ENCODE measurements at places on chromosomes 7 and 10.

DNA sequence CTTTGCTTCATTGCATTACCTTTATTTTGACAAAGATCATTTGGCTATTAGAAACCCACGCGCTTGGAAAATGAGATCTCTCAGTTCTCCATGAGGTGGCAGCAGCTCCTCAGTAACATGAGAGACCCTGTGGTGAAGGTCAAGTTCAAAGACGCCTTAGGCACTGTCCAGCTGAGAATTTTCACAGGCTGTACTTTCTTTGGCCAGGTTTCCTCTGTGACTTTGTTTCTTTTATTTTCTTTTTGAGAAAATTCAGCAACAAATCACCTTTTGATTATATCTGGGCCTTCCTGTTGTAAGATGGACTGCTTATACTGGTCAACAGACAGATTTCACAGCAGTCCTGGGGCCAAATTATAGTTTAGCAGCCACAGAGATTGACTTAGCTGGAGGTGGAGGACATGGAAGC is 54.5 kb downstream of the RAB18 start:
- peak; percentile 46 for DNase-seq

GRCh38 chr7:139384611-139385010 is 24.9 kb downstream of the LUC7L2 start:
- no peak for DNase-seq

DNA sequence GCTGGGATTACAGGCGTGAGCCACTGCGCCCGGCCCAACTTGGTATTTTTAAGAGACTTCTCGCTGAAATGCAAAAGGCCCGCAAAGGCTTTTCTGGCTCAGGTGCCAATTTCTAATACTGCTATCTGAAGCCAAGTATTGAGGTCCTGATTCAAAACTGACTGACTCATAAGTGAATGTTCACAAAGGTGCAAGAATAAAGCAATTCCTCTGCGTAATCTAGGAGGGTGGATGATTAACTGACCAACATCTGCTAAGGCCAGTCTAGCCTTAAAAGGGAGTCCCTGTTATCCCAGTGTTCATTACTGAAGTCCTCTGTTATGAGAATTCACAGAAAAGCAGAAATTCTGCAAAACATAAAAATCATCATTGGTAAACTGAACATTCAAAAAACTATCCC is 111.4 kb downstream of the SRPK2 start:
- DNase-seq: no peak

GRCh38 chr10:97701438-97702069 is 12.0 kb upstream of the MARVELD1 start:
- no peak for DNase-seq

GRCh38 chr7:134780166-134780828 is 863 bp downstream of the CALD1 start:
- DNase-seq: no peak

- no peak for DNase-seq
These were observed 357.2 kb downstream of the LRMDA start for GRCh38 chr10:75788394-75789205.

DNA sequence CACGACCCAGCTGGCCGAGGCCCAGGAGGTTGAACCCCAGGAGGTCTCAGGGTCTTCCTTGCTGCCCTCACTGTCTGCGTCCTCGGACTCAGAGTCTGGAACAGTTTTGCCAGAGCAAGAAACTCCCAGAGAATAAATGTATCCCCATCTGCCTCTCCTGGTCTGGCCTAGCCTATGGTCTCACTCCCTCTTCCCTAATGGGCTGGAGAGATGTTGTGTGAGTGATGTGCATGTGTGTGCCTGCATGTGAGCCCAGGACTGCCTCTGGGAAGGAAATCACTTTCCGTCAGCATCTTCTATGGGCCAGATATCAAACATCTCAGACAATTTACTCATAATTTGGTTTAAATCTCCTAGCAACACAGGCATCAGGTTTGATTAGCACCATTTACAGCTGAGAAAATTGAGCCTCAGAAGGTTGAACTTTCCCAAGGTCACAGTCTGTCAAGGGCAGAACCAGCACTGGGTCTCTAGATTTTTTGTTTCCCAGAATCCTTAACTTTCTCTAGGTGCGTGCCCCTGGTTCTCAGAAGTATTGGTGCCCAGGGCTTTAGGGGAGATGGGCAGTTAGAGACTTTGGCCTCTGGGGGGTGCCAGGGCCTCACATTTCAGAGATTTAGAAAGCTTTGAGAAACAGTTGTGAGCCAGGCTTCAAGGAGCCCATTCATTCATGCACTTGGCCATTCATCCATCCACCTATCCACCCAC is 4.9 kb downstream of the TMEM270 start:
- no peak for DNase-seq

DNA sequence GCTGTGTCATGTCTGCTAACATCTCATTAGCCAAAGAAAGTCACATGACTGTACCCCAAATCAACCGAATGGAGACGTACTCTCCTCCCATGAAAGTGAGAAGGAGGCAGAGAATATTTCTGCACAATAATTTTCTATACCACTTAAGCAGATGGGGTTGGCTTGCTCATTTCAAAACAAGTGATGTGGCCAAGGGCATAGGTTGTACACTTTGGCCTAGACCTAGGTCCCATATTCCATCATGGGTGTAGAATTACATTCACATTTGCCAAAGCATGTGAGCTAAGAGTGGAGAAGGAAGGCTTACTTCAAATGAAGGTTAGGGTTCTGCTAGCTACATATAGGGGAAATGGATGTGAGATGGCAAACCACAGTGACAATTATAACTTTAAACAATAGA is 83.0 kb downstream of the ZNF365 start:
- no peak for DNase-seq

DNA sequence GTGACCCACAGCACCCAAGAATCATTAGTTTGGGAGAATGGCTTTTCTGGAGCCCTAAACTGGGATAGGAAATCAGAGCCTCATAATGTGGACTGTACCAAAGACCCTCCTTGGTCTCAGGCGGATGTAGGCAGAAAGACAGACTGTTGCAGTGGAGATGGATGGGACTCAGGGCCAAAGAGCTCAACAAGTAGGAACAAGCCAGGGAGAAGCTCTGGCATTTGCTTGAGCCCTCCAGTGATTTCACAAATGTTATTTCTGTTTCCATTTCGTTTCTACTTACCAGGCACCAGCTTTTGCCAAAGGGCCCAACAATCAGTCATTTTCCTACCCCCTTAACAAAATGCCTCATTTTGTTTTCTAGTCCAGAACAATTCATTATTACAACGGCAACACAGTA is 762.7 kb downstream of the KCNMA1 start:
- no peak for DNase-seq

DNA sequence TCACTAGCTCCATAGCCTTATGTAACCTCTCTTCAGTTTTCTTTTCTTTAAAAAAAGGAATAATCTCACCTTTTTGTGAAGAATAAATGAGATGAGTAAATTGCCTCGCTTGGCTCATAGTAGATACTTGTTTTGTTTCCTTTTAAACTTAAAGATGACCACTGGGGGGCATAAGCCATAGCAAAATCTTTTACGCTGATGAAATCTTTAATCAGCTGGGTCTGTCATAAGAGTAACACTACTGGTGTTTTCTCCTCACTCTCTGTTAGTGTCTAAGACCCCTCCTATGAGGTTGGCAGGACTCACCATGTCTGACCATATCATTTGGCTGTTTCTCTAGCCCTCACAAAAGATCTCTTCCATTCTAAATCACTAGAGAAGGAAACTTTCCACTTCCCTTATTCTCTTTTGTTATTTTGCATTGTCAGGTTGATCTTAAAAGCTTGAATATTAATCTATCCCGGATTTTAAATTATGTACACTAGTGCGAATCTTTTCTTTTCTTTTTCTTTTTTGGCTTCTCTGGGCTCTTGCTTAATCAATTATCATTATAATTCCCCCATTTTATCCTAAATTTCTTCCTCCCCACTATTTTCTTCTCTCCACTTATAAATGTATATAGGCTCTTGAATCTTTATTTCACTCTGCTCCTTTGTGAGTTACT is 12.5 kb downstream of the STAG3 start:
- DNase-seq: no peak

- no peak for DNase-seq
These were observed 17.8 kb upstream of the IFIT2 start for GRCh38 chr10:89283936-89284475.

GRCh38 chr7:147579148-147579547 is 1011.4 kb upstream of the C7orf33 start:
- no peak for DNase-seq

All from upper lobe of left lung (tissue), 6 donors.